ENCODE measurements at places on chromosomes 16 and 17.

DNA sequence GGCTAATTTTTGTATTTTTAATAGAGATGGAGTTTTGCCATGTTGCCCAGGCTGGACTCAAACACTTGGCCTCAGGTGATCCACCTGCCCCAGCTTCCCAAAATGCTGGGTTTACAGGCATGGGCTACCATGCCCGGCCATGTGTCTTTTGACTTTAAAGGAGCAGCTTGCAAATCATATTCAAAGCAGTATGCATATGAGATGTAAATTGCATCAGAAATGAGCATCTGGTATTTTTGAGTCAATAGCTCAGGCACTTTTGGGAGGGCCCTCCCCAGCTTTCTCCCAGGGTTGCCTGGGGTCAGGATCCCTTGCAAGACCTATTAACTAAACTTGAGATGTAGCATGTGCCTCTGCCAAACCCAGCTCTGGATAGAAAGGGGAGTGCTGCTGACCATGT lies 21.5 kb downstream of the EPOP start:
- no peak for DNase-seq

DNA sequence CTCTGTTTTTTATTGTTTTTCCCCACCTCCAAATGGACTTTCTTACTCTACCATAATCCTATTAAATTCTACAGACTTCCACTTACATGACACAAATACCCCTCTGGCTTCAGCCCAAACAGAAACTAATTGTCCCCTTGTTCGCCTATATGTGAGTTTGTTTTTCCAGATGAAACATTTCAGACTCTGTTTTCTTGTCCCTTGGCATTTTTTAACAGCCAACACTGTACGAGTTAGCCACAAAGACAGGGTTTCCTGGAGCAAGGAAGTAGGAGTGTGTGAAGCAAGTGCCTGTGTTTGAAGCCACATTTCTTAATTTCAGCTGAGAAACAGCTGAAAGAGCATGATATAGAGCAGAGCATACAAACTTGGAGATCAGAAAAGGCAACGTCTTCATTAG lies 382.2 kb upstream of the CDH5 start:
- DNase-seq = no peak

- no peak for DNase-seq
Observed at GRCh38 chr16:9903-10665, 43.3 kb downstream of the POLR3K start.

- no peak for DNase-seq
Observed at GRCh38 chr16:55698946-55699345, 43.2 kb downstream of the SLC6A2 start.

DNA sequence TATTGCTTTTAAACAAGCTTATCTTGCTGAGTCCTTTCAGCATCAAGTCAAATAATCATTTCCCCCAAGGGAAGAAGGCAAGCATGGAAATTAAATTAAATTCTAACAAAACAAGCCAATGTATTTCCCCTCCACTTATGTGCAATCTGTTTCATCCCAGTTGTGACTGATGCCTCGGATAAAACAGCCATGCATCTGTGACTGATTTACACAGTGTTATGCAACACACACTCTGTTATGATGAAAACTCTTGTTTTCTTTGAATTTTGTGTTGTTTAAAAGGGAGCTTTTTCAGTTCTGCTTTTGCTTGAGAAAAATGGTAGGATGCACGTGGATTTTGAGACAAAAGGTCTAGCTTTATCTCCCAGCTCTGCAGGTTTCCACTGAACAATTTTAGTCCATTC lies 32.6 kb downstream of the TMEM100 start:
- no peak for DNase-seq

GRCh38 chr16:27164352-27164751 lies 39.0 kb upstream of the KDM8 start:
- DNase-seq = no peak

GRCh38 chr17:73288534-73289302 lies 23.1 kb downstream of the CDC42EP4 start:
- no peak for DNase-seq

DNA sequence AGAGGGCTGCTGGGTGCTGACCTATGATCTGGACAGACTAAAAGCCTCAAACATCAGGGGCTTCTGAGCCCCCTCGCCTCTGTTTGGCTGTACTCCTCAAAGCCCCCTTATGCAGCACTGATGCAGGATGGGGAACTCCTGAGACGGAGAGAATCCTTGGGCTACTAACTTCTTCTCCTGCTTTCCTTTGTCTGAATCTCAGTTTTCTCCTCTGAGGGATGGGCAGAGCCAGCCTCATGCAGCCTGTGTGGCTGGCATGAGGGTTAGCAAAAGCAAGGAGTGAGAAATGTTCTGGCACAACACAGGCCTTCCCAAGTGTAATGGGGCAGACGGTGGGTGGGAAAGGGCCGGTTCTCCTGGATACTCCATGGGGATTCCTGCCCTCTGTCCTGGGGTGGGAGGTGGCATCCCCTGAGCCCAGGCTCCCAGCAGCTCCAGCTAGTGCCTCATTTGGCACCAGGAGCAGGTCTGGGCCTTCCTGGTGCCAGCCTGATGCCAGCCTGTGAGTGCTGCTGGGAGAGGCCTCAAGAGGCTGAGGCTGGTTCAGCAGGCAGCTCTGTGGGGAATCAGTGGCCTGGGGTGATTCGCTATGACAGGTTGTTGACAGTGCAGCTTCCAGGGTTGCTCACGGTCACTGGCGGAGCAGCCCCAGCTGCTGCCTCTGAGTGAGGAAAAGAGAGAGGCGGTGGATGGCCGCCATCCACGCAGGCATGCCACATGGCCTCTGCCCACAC lies 4.0 kb upstream of the BRD7 start:
- DNase-seq = no peak

DNA sequence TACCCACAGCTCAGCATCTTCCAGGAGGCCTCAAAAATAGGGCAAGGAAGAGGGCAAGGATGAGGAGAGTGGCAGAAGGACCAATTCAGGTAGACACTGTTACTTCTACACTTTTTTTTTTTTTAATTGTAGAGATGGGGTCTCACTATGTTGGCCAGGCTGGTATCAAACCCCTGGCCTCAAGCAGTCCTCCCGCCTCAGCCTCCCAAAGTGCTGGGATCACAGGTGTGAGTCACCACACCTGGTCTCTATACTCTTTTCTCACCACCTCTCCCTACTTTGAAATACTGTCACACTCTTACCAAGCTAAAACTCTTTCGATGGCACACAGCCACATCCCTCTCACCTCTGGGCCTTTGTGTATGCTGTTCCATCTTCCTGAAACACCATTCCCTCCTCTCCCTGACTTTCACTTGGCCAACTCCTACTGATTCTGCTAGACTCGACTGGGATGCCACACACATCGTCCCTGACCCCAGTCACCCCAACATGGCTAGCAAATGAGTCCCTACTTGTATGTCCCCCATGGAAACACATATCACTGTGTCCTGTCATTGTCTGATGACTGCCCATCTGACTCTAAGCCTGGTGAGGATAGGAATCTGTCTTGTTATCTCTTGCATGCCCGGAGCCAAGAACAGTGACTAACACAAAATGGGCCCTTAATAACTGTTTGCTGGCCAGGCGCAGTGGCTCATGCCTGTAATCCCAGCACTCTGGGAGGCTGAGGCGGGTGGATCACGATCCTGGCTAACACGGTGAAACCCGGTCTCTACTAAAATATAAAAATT lies 7.2 kb upstream of the SLC43A2 start:
- DNase-seq = no peak

DNA sequence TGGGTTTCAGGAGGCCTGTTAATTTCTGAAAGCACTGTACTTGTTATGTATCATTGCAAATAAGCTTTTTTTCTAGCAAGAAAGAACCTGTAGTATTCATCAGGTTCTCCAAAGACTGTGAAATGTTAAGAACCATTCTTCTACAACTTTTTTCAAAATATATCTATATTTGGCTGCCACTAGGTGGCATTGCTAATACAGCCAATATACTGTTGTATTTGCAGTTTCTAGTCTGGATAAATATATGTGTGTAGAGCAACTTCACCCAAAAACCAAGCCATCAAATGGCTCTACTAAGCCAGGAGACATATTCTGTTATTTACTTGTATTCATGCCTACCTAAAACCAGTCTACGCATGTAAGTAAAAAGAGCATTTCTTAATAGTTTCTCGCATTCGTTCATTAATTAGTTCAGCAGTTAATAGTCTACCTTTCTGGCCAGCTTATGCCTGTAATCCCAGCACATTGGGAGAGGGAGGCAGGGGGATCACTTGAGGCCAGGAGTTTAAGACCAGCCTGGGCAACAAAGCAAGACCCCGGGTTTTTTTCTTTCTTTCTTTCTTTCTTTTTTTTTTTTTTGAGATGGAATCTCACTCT lies 39.5 kb downstream of the VMP1 start:
- peak; percentile 71 for DNase-seq

- no peak for DNase-seq
Observed at GRCh38 chr16:4677390-4677789, 16.0 kb upstream of the NUDT16L1 start.
